Activated CD4-positive, alpha-beta T cell treated with anti-CD3 and anti-CD28 coated beads, Interleukin-2, Interleukin-6, amounts not matched to agents 100 ng/mL and 50 ng/mL, durations not matched to agents 16 hours and 8 hours (primary cell): ENCODE measurements at places on chromosomes 5 and 9.

DNA sequence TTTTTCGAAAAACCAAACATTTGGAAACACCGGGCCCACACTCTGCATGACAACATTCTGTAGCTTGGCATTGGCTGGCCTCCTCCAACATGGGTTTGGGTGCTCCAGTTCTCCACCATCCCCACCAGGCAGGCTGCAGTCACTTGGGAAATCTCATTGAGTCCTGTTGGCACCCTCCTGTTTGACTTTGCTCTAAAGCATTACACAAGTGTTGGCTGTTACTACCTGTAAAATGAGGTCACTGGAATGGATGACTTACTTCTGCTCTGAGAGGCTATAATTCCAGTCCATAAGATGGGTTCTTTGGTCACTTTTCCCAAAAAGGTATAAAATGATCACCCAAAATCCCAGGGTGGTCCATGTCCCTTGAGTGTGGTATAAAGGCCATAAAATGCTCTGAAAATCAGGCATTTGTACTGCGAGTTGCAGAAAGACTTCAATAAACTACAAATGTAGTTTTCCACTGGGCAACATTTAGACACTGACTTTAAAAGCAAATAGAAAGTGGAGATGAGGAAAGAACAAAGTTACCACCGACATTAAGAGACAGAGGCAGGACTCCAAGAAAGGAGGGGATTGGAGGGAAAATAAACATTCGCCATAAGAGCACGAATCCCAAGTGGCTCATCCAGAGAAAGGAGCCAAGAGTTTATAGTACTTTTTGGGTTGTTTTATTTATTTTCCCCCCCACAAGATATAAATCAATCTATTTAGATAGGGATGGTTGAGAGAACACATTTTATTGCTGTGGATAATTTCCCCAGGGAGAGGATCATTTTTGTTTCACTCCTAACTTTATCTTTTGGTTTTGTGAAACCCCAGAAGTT lies 295.1 kb downstream of the TLE1 start:
- DNase-seq = no peak

DNA sequence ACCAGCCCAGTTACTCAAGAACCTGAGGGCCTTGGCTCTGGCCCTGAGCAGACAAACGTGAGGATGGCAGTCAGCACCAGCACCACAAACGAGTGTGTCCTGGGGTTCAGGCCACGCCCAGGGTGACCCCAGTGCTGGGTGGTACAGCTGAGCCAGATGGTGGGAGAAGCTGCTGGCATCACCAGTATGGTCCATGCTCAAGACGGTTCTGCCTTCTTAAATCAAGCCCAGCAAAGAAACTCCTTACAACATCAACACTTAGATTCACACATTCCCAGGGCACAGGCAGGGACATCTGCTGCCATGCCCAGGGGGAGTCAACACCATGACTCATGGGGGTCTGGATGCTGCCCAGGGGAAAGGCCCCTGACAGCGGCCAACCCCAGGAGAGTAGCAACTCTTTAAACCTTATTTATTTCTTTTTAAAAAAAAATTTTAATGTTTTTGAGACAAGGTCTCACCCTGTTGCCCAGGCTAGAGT lies 31.3 kb downstream of the IPPK start:
- DNase-seq = no peak

- DNase-seq = no peak
Observed at GRCh38 chr9:114349713-114350480, 20.2 kb downstream of the ORM2 start.

GRCh38 chr5:141651728-141652105 lies 499 bp upstream of the FCHSD1 start:
- no peak for DNase-seq
